DND-41 (cell line): ENCODE measurements at places on chromosomes 2 and 18.
A peak's percentile ranks its signal among the peaks of the same experiment; 100 is the strongest.

DNA sequence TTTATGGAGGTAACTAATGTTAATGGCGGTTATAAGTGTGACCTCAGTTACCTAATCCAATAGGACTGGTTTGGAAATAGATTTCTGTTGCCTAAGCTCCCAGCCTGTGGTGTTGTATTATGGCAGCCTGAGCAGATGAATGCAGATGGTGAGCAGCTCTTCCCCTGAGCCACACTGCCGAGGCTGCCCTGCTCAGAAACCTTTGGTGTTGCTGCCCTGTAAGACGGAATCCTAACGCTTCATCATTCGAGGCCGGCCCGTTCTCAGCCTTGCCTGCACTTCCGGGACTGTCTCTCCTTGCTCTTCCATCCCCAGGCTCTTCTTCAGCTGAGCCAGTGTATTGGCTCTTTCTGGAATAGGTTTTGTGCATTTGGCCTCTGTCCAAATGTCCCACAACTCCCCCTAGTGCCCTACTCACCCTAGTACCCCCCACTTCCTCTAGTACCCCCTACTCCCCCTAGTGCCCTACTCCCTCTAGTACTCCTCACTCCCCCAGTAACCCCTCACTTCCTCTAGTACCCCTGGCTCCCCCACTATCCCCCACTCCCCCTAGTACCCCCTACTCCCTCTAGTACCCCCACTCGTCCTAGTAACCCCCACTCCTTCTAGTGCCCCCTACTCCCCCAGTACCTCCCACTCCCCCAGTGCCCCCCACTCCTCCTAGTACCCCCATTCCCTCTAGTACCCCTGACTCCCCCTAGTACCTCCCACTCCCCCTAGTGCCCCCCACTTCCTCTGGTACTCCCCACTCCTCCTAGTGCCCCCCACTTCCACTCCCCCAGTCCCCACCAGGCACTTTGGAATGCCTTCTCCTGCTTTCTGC, 106.0 kb upstream of the TAF1B start:
- no peak for DNase-seq

- DNase-seq = no peak
Observed at GRCh38 chr18:5061785-5062184, 135.3 kb downstream of the AKAIN1 start.

- peak; percentile 18 for DNase-seq
Observed at GRCh38 chr18:74819433-74820059, 221.9 kb downstream of the ZNF407 start.

- DNase-seq = peak; percentile 49
Observed at GRCh38 chr2:150404147-150404546, 83.3 kb downstream of the RND3 start.

DNA sequence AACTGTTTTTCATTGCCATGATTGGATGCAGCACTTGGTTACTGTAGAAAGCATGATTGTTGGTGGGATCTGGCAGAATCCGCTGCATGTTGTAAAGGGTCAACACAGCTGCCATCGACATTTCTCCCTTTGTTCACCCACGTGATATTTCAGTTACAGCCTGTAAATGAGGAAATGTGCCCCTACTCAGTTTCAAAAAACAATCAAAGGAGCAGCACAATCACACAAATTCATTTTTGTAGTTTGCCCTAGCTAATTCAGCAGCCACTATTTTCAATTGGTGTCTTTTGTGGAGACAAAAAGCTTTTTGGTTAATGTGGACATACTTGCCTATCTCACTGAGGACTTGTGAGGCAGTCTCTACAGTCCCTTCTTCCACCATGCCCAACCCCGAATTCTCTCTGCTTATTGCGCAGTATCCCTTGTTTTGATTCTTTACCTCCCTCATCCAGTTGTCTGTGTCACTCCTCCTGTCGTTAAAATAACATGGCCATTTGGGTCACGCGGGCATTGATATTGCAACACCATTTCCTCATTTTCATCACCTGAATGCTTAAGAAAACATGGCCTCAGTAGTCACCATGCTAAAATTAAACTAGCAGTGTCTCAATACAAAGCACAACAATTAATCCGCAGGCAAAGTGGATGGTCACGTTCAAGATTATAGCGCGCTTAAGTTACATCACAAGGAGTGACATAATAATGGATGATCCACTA, 6.4 kb upstream of the PROC start:
- DNase-seq = no peak

- no peak for DNase-seq
Observed at GRCh38 chr2:119910566-119910965, 102.3 kb upstream of the EPB41L5 start.

DNA sequence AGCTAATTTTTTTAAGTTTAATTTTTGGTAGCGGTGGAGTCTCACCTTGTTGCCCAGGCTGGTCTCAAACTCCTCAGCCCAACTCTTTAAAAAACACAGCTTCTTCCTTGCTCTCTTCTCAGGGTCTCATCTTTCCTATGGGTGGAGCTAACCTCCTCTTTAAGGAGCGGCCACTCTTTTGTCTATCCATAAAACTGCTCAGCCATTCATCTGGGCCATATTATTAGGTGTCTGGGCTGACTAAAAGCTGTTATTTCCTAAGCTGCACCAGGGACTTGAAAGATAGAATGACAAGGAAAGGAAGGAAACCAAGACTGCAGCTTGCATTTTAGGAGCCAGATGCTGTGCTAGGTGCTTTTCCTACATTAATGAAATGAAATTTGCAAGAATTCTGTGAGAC, 35.8 kb upstream of the THOC1 start:
- DNase-seq = no peak

GRCh38 chr18:21242141-21242779, at the start of gene GREB1L:
TSS of gene GREB1L (plus strand) at chr18:21242232. CDS start at chr18:21383519, 141,287 bp downstream.
- no peak for DNase-seq
